Thoracic aorta (tissue), 2 donors: ENCODE measurements at places on chromosomes 7 and 10. TPM values are rescaled to one million over a fixed set of nuclear protein-coding genes. Genes with fewer than 3 reads are reported as not detected.

The FAM170B gene
- not detected for total RNA-seq

GRCh38 chr10:124955243-124955642 lies 13.3 kb downstream of the ZRANB1 start:
- H3K27me3 ChIP-seq, result no peaks in the 10 kb centered on the region
- H3K27ac ChIP-seq, result no peak overlapping the region
- peaks cover 23% of the 10 kb centered on the region for H3K4me1 ChIP-seq

The TAS2R4 gene
- 3.5 TPM for total RNA-seq

DNA sequence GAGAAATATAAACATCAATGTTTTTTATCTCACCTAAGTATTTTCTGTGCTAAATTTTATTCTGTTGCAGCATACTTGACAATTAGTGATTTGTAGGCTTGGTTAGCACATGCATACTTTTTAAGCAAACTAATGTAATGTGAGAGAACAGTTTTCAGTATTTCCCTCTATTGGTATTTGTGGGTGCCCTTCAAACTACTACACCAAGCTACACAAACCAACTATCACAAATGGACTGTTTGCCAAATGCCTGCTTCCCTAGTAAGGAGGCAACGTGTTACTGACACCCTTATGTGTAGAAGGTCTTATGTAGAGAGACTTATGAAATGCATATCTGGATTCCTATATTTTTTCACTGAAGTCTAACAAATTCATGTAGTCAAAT lies 98.4 kb upstream of the FZD1 start:
- no peak overlapping the region for H3K27ac ChIP-seq
- H3K4me1 ChIP-seq, result peaks cover 23% of the 10 kb centered on the region
- no peaks in the 10 kb centered on the region for H3K36me3 ChIP-seq
- no peak overlapping the region for H3K4me3 ChIP-seq
- no peaks in the 10 kb centered on the region for H3K27me3 ChIP-seq

- H3K4me1 ChIP-seq, result peaks cover 4% of the 10 kb centered on the region
- no peaks in the 10 kb centered on the region for H3K36me3 ChIP-seq
- no peak overlapping the region for H3K4me3 ChIP-seq
- no peak for DNase-seq
- no peaks in the 10 kb centered on the region for H3K27me3 ChIP-seq
- no peak overlapping the region for H3K27ac ChIP-seq
Measured at GRCh38 chr7:8212638-8213037, 49.3 kb downstream of the ICA1 start.

DNA sequence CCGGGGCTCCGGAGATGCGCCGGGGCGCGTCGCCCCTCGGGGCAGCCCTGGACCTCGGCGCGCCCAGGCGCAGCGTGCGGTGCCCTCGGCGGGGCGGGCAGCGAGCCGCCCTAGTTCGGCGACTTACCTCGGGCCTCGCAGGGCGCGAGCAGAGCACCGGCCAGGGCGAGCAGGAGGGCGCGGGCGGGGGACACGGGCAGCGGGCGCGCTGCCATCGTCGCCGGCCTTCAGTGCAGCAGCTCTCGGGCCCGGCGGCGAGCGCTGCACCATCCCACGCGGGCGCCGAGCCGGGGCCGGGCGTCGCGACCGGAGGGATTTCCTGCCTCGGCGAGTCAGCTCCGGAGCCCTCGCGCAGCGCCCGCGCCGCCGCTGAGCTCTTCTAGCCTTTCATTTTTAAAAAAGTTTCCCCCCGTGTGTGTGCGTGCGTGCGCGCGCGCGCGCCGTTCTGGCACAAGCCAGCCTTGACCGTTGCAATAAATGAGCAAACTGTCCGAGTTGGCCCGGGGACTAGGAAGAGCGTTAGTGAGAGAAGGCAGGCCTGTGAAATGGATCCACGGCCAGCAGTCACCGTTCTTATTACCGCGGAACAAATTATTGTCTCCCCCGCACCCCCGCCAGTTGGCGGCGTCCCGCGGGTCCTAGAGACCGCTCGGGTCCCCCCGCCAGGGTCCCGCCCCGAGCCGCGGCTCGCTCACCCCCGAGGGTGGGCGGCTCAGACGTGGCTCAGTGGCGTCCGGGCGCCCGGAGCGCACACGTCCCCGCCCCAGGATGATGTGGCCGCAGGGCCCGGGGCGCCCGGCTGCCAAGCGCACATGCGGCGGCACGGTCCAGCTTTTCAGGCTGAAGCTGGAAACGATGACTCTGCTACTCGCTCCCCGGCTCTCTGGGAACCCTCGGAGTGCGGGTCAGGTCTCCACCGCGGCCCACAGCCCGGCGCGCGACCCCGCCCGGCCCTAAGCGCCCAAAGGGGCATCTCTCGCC lies at the start of gene ADAM12:
ADAM12 (minus strand) TSS at position 547 of the 981 bp plus-strand sequence; CDS start at position 215, 332 bp downstream.
- no peaks in the 10 kb centered on the region for H3K36me3 ChIP-seq
- no peak within 1 kb of the TSS for H3K27ac ChIP-seq
- no peak for DNase-seq
- peak within 1 kb of the TSS; percentile 71 for H3K4me3 ChIP-seq
- H3K27me3 ChIP-seq, result no peaks in the 10 kb centered on the region

The ERVW-1 gene
- not detected for total RNA-seq

- H3K27ac ChIP-seq, result no peak overlapping the region
- peaks cover 3% of the 10 kb centered on the region for H3K4me1 ChIP-seq
- no peak overlapping the region for H3K4me3 ChIP-seq
- H3K36me3 ChIP-seq, result no peaks in the 10 kb centered on the region
Measured at GRCh38 chr7:22651036-22651435, 76.0 kb upstream of the IL6 start.

- no peaks in the 10 kb centered on the region for H3K27me3 ChIP-seq
- no peak overlapping the region for H3K4me3 ChIP-seq
- no peak overlapping the region for H3K27ac ChIP-seq
- peaks cover 25% of the 10 kb centered on the region for H3K4me1 ChIP-seq
- H3K36me3 ChIP-seq, result no peaks in the 10 kb centered on the region
- DNase-seq, result no peak
Measured at GRCh38 chr10:125121003-125121402, 39.4 kb downstream of the CTBP2 start.

The CLCN1 gene
- not detected for total RNA-seq

- H3K36me3 ChIP-seq, result no peaks in the 10 kb centered on the region
- H3K27ac ChIP-seq, result no peak overlapping the region
Measured at GRCh38 chr7:31679574-31680305, 7.3 kb upstream of the PPP1R17 start.
